Peyer's patch (tissue), 4 donors: ENCODE measurements at places on chromosomes 3 and 15. TPM values are rescaled to one million over a fixed set of nuclear protein-coding genes. Genes with fewer than 3 reads are reported as not detected.
A peak's percentile ranks its signal among the peaks of the same experiment; 100 is the strongest.

DNA sequence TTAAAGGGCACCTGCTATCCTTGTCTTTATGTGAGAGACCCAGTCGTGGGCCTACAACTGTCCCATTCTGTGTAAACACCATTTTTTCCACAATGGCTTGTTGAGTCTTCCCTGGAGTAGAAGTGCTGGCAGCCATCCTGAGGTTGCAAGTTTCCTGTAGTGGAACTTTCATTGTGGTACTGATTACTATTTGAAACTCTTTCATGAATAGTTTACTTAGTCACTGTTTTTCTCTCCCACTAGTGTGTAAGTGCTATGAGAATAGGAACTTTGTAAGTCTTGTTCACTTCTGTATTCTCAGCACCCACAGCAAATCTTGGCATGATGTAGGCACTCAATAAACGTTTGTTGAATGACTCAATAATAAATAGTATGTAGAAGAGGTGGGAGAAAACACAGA, 48.6 kb downstream of the RARB start:
- no peaks in the 10 kb centered on the region for H3K27me3 ChIP-seq
- H3K27ac ChIP-seq = no peak overlapping the region
- DNase-seq = no peak
- H3K4me3 ChIP-seq = no peak overlapping the region
- H3K4me1 ChIP-seq = no peaks in the 10 kb centered on the region
- H3K36me3 ChIP-seq = no peaks in the 10 kb centered on the region

DNA sequence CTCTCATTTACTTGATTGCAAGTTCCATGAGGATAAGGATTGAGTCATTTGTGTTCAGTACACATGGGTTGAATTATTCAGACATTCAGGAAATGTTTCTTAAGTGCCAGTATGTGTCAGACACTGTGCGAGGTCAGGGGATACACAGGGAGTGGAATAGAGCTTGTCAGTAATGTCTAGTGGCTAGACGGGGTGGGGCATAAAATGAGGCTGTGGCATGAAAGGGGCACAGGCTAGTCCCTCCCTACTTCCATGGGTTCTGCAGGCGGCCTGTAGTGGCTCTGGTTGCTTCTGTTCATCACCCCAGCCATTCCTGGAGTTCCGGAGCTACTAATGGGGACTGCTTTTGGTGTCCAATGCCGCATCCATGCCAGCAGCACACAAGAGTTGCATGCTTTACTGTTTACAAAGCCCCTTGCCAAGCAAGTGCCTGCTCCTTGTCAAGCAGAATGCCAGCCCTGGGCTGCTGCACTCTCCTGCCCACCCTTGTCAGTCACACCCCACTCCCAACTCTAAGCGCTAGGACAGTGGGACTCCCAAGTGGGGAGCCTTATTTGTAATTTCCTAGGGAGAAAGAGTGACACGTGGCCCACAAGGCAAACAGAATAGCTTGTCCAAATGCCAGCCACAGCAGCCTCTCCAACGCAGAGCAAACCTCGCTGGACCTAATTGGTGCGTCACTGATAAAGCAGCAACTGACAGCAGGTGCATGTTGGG, 70.8 kb downstream of the RAB11A start:
- H3K27me3 ChIP-seq = no peaks in the 10 kb centered on the region
- no peaks in the 10 kb centered on the region for H3K36me3 ChIP-seq
- no peaks in the 10 kb centered on the region for H3K4me1 ChIP-seq

DNA sequence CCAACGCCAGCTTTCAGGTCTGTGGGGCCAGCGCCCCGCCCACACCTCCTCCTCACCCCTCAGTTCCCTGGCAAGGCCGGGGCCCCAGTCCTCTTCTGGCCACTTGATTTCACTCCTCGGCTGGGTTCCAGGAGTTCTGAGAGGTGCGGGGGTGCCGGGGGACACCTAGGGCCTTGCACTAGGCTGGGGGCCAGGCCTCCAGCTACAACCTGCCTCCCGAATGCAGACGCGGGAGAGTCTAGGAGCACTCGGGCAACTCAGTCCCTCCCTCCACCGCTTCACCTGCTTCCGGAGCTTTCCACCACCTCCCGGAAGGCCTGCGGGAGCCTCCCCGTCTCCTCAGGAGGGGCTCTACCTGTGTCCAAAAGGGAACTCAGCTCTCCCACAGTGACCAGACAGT, 35.6 kb downstream of the TNK2 start:
- H3K27me3 ChIP-seq = no peaks in the 10 kb centered on the region
- peaks cover 21% of the 10 kb centered on the region for H3K36me3 ChIP-seq
- H3K4me3 ChIP-seq = no peak overlapping the region
- no peak overlapping the region for H3K27ac ChIP-seq

DNA sequence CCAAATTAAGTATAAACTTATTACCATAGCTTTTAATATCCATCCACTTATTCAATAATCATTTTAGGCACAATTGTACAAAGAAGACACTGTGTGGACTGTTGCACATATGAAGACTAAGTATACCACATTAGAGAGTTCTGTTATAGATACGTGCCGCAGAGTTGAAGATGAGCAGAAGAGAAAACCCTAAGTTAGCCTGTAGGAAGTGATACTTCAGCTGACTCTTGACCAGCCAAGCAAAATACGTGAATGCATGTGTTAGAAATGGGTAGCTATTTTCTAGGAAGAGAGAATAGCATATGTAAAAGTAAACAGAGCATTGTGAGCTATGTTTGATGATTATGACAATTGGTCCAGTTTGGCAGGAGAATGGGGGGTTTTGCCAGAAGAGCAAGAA, 272.0 kb upstream of the ATP11B start:
- no peaks in the 10 kb centered on the region for H3K27me3 ChIP-seq
- H3K27ac ChIP-seq = no peak overlapping the region
- H3K36me3 ChIP-seq = no peaks in the 10 kb centered on the region

DNA sequence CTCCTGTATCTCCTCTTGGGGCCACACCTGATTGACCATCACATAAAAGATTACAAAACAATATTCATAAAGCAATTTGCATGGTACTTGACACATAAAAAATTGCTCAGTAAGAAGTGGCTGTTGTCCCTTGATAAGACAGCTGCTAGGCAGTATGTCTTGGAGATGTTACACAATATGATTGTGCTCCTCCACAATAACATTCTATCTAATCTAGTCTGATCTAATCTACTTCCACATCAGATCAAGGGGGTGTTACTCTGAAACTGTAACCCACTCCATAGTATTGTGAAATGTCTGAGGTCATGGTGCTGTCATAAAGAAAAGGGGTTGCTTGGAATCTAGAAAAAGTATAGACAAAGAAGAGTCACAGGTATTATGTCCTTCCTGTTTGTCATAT, 23.4 kb upstream of the AQP9 start:
- no peak for DNase-seq
- no peak overlapping the region for H3K4me3 ChIP-seq
- H3K27ac ChIP-seq = no peak overlapping the region
- no peaks in the 10 kb centered on the region for H3K36me3 ChIP-seq

DNA sequence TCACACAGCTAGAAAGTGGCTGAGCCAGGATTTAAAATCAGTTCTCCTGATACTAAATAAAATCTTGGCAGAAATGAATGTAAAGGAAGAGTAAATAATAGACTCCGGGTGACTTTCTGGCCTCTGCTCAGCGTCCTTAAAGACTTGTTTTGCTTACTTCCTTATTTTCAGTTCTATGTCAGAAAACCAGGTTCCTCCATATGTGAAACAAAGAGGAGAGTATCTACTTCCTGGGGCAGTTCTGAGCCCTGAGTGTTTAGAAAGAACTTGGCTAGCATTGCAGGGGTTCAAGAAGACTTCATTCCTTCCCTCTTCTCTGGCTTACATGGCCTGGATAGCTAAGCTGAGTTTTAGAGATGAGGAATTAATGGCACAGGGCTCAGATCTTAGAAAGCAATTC, 222.8 kb upstream of the TLE3 start:
- no peaks in the 10 kb centered on the region for H3K36me3 ChIP-seq
- peak overlapping the region; percentile 74 for H3K27ac ChIP-seq
- no peaks in the 10 kb centered on the region for H3K27me3 ChIP-seq

- H3K4me1 ChIP-seq = peaks cover 7% of the 10 kb centered on the region
- no peak overlapping the region for H3K4me3 ChIP-seq
- no peak overlapping the region for H3K27ac ChIP-seq
- no peaks in the 10 kb centered on the region for H3K27me3 ChIP-seq
- DNase-seq = no peak
Observed at GRCh38 chr3:136838641-136839555, 20.0 kb downstream of the SLC35G2 start.

DNA sequence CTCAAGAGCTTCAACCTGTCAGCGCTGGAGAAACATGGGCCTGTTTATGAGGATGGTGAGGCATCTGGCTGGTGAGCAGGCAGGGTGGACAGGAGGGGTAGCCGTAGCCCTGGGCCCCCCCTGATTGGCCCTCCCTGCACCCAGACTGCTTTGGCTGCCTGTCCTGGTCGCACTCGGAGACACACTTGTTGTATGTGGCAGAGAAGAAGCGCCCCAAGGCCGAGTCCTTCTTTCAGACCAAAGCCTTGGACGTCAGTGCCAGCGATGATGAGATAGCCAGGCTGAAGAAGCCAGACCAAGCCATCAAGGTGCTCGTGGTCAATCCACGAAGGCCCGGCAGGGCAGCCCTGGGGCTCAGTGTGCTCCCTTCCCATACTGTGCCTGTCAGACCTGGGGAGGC, 1.8 kb downstream of the APEH start:
- no peak overlapping the region for H3K27ac ChIP-seq
- peaks cover 17% of the 10 kb centered on the region for H3K4me1 ChIP-seq
- H3K27me3 ChIP-seq = no peaks in the 10 kb centered on the region
- no peak for DNase-seq

- H3K4me3 ChIP-seq = no peak overlapping the region
- no peaks in the 10 kb centered on the region for H3K36me3 ChIP-seq
- H3K27me3 ChIP-seq = no peaks in the 10 kb centered on the region
- no peak for DNase-seq
- H3K4me1 ChIP-seq = no peaks in the 10 kb centered on the region
Observed at GRCh38 chr15:31563001-31563400, 236.4 kb downstream of the KLF13 start.

DNA sequence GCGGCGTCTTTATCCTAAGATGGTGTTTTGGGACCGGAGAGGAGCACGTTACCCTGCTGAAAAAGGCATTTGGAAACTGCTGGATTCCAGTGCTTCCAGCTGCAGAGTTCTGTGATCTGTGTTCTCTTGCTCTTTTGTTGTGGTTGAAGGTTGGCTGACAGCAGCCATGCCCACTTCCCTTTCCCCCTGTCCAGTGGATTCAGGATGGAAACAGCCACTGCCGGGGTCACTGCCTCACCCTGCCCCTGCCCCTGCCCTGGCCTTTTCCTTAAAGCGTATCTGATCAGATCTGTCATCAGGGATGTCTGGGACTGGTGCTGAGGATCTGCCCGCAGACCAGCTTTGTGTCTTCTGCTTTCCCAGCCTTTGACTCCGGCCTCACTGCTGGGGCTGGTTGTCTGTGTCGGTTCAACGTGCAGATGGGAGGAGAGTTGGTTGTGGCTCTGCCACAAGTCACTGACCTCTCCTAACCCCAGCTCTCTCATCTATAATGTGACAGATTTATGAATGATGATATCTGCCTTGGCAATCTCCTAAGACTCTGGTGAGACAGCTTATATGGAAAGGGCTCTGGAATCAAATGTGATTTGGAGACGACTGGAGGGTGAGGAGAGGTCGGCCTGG, 219.4 kb upstream of the BHLHE40 start:
- no peak overlapping the region for H3K27ac ChIP-seq
- no peaks in the 10 kb centered on the region for H3K27me3 ChIP-seq
- H3K36me3 ChIP-seq = no peaks in the 10 kb centered on the region
- DNase-seq = no peak

The SKOR1 gene
- total RNA-seq = 1.2 TPM

The EPHA3 gene
- total RNA-seq = 0.80 TPM

The C2CD4A gene
- total RNA-seq = not detected

The PLCB2 gene
- 101 TPM for total RNA-seq

The LTK gene
- total RNA-seq = 13.8 TPM

The PPP2R3A gene
- total RNA-seq = 27.1 TPM

The TICRR gene
- 3.3 TPM for total RNA-seq
